Activated naive CD4-positive, alpha-beta T cell treated with anti-CD3 and anti-CD28 coated beads, Interleukin-2, amount 50 U/mL, for 72 hours (primary cell): ENCODE measurements at places on chromosomes 13 and 19. TPM values are rescaled to one million over a fixed set of nuclear protein-coding genes. Genes with fewer than 3 reads are reported as not detected.

The TMC4 gene
- total RNA-seq, result not detected

The ASF1B gene
- total RNA-seq, result 76.1 TPM

The NLRP11 gene
- total RNA-seq, result 0.08 TPM

The GRIN2D gene
- 0.23 TPM for total RNA-seq

The PTGER1 gene
- total RNA-seq, result 0.97 TPM

The APC2 gene
- 0.14 TPM for total RNA-seq

The MAB21L1 gene
- not detected for total RNA-seq

The ZNF627 gene
- total RNA-seq, result 5.8 TPM

The SLITRK6 gene
- not detected for total RNA-seq

The PBX4 gene
- total RNA-seq, result 37.3 TPM

The KLK1 gene
- 5.0 TPM for total RNA-seq

The TEX101 gene
- not detected for total RNA-seq

The TGFBR3L gene
- total RNA-seq, result 3.3 TPM

The ZNF146 gene
- total RNA-seq, result 64.1 TPM

- no peak for DNase-seq
These were observed 80.1 kb downstream of the GGACT start for GRCh38 chr13:100508455-100508854.

GRCh38 chr19:3163230-3163886 lies 15.2 kb upstream of the S1PR4 start:
- peak; percentile 68 for DNase-seq

DNA sequence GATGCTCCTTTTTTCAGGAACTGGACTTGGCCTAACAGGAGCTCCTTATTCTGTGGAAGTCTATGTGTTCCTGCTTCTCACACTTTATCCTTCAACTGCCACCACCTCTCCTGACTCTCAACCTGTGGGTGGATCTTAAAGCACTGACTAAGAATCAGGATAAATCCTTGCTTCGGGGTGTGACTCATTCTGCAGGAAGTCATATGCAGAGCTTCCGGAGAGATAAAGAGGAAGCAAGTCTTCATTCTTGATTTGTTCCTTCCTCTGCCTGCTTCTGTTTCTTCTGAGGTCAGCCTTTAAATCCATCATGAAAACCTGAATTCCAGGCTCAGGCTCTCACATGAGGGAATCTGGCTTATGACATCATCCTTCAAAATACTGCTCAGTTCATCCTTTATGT lies 137.1 kb upstream of the ATXN8OS start:
- DNase-seq, result no peak

- DNase-seq, result no peak
These were observed 752 bp downstream of the PDCD5 start for GRCh38 chr19:32581705-32582179.

DNA sequence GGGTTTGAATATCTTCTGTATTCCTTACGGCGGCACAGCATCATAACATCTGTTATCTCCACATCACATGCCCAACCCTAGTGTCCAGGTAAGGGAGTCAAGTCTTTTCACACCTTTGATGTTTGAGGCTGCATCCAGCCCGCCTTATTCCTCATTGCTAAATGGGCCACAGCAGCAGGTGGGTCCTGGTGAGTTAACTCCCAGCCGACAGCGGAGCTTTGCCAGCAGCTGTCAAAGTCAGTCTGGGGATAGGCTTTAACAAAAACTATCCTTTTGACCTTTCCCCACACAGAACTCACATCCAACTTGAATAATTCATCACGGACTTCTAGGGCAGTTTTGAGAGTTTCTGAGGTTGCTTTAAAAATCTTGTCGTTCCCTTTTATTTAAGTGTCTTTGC lies 235.1 kb downstream of the DLEU7 start:
- no peak for DNase-seq

DNA sequence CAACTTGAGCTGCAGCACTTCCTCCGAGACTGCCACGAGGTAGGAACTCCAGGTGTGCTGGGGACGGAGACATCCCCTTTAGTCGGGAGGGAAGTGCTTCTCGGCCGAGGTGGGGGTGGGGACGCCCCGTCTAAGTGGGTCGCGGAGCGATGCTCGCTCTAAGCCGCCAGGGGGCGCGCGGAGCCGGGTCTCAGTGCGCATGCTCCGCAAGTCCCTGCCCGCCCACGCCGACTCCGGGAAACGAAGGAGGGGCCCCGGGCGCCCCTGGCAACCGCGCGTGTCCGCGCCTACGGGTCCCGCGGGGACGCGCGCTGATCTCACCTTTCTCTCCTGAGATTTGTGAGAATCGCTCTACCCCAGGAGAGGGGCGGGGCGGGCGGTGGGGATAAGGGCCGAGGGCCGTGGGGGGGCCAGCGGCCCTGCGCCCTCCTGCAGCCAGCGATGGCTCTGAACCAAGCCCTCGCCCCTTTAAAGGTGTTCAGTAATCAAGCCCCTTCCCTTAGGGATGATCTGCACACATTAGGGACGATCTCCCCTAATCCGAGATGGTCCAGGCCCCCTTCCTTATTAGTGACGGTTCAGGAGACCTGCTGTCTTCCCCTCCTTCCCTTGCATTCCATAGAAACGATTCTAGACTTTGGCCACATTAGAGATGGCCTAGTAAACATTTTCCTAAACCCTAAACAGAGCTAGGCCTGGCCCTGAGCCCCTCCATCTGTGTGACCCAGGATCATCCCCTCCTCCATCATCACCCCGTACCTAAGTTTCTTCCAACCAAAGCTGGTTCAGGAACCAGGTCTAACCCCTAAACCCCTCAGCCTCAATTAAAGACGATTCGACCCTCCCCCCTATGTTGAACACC lies 47.3 kb upstream of the SHKBP1 start:
- DNase-seq, result peak; percentile 91

DNA sequence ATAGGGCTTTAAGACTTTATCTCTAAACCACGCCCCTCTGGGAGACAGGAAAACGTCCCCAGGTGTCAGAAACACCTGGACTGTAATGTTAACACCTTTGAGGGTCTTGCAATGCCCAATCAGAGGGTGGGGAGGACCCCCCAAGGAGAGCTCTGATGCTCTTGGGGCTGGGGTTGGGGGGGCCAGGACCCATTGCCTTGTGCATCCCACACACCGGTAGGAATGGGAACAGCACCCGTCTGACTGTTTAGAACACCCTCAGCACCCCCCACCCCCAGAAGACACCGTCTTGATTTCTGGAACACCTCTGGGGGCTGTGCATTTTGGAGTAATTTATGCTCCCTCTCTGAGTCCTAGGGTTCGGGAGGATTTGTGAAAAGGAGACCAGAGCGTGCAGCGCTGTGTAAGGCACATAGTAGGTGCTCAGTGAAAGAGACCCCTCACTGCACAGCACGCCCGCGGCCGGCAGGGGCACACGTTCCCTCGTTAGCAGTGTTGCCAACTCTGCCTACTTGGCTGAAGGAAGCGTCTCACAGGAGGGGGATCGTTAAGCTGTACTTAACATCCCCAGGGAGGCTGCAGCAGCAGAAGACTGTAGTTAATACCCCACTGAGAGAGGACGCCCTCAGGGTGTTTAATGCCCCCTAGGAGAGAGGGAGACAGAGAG lies 2.8 kb upstream of the ERFL start:
- no peak for DNase-seq

DNA sequence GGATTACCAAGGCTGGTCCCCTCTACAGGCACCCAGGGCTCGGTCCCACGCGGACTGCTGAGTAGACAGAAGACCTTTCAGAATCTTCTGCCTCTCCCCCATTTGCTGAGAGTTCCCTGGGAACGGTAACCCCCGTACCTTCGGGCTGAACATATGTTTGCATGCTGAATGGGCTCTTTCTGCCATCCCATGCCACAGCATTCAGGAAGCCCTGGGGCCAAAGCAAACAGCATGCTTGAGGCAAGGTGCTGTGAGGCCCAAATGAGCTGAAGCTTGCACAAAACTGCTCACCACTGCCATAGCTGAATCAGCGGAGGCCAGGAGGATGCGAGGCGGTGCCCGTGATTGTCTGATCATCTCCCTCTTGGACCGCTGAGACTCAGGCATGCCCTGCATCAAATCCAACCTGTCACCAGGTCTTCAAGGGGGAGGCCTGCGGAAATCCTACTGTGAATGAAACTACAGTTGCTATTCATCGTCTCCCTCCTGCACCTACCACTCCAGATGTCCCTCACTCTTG lies 16.3 kb upstream of the C19orf12 start:
- DNase-seq, result no peak

DNA sequence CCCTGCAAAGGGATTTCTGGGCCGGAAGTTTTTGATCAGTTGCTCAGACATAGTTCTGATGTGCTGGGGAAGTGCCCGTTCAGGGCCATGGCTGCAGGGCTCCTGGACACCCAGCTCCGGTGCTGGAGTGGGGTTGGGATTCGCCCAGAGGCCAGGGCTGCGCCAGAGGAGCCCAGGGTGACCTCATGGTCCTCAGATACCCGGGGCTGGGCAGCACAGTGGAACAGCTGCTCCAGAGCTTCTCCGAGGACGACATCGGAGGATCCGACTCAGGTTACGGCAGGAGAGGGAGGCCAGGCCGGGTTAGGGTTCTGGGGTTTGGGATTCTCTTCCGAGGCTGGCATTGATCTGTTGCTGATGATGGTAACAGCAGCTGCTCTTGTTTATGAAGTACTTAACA lies 20.9 kb downstream of the CARM1 start:
- no peak for DNase-seq

DNA sequence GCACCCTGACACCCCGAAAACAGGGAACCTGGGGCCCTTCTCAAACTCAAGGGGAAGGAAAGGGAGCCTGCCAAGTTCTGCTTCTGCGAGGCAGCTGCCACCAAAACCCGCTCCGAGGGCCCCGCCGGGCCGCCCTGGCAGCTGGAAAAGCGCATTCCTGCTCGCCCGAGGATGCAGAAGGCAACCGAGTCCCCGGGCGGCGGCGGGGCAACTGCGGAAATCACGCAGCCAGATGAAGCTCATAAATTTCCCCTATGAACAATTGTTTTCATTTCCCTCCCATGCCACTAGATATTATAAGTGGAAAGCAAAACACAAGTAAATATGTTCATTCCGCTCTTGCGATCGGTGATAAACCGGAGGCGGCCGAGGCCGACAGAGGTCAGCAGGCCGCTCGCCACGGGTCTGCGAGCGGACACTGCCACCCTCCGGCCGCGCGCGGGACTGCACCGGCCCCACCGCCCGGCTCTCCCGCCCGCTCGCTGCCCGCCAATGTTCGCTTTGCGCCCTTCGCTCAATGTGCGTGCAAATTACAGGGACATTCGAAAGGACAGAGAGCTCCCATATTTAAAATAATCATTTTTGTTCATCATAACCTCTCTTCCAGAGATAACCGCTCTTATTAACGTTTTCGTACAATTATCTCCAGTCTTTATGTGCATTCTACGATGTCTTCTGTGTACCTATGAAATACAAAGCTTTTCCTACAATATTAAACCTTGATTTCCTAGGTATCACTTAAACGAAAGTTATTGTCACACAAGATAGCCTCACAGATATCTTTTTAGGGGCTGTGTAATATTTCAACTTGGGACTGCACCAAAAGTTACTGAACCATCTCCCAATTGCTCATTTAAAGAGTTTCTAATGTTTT lies 120.8 kb upstream of the ZNF507 start:
- peak; percentile 78 for DNase-seq

DNA sequence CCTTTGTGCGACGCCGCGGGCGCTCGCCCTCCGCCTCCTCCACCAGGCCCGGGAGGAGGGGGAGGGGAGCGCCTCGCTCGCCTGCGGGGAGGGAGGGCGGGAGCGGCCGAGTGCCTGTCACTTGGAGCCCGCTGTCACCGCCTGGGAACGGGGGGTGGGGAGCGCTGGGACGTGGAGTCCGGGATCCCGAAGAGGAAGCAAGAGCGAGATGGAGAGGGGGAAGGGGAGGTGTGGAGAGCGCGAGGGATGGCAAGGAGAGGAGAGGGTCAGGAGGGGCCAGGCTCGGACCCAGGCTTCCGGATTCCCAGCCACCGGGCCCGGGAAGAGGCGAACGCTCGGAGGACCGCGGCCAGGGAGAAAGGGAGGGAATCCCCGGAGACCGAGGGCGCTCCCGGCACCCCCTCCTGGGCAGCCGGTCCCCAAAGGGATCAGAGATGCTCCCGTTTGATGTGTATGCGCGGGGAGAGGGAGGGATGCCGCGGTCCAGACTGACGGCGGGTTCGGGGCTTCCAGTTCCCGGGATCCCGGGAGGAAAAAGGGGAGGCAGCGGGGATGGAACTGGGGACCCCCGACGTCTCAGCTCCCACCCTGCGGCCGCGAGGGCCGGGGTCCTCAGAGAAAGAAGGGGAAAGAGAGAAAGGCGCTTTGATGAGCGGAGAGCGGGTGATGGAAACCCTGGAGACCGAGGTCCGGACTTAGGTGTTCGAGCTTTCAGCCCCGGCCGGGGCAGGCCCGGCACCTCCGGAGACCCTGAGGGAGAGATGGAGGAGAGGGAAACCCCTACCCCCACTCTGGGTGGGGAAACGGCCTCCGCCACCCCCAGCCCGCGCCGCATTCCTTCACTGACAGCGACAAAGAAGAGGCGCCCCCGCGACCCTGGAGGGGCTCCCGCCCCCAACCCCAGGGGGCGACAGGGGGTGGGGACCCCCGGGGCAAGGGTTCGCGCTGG lies 4.7 kb upstream of the DPF1 start:
- no peak for DNase-seq

GRCh38 chr13:30091035-30091434 lies 216.3 kb downstream of the KATNAL1 start:
- no peak for DNase-seq
